ENCODE measurements at places on chromosomes 2 and 18. TPM values are rescaled to one million over a fixed set of nuclear protein-coding genes. Genes with fewer than 3 reads are reported as not detected.

Gene ST6GAL2
- total RNA-seq: 21.3 TPM

Gene PAX8
- 1.3 TPM for total RNA-seq

Gene MAP3K19
- total RNA-seq: under 0.01 TPM

Gene BBS5
- total RNA-seq: 2.4 TPM

Gene VIL1
- total RNA-seq: under 0.01 TPM

Gene POTEJ
- under 0.01 TPM for total RNA-seq

Gene FZD7
- total RNA-seq: 11.6 TPM

Gene AOX1
- 4.8 TPM for total RNA-seq

Gene CD226
- 0.81 TPM for total RNA-seq

Gene CTNNA2
- total RNA-seq: not detected

Gene NEB
- under 0.01 TPM for total RNA-seq

Gene ACVR2A
- total RNA-seq: 1.9 TPM

Gene DCDC2C
- not detected for total RNA-seq

Gene AAK1
- total RNA-seq: 17.2 TPM

Gene PDCD1
- 0.27 TPM for total RNA-seq

Gene MYO3B
- total RNA-seq: under 0.01 TPM

Gene KCMF1
- total RNA-seq: 20.2 TPM

Gene LHCGR
- total RNA-seq: not detected

Gene SP140
- 1.3 TPM for total RNA-seq

Gene ELMOD3
- total RNA-seq: 10.5 TPM

Gene FAHD2A
- total RNA-seq: 40.1 TPM

Gene ERBB4
- not detected for total RNA-seq

Gene ALK
- under 0.01 TPM for total RNA-seq

Gene PRSS56
- not detected for total RNA-seq

Gene ASIC4
- 0.27 TPM for total RNA-seq

Gene SLC1A4
- 31.0 TPM for total RNA-seq

Measured in hematopoietic multipotent progenitor cell (in vitro differentiated cells).